NCI-H446 treated with DMSO at 0.1 percent for 48 hours (cell line): ENCODE measurements at places on chromosomes 4 and X.

DNA sequence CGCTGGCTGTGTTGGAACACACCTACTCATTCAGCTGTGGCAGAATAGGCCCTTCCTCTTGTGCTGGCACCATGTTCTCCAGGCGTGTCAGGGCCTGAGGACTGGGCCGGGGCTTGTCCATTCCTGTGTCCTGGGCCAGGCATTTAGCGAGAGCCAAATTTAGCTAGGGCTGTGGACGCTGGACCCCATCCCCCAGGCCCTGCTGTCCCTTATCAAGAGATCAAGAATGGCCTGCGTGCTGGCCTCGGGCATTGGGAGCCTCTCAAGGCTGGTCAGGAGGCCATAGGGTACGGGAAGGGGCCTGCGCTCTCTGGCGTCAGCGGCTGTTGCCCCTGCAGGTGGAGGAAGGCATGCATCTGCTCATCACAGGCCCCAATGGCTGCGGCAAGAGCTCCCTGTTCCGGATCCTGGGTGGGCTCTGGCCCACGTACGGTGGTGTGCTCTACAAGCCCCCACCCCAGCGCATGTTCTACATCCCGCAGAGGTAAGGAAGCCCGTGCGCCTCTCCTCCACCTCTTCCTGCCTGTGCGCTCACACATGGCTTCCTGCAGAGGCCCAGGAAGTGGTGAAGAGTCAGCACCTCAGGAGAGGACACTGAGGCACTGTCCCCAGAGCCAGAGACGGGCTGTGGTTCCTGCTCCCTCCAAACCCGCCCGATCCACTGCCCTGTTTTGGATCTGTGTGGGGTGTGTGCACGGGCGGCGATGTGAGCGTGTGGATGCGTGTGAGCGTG lies 15.3 kb downstream of the ABCD1 start:
- no peak for DNase-seq

- no peak for DNase-seq
Observed at GRCh38 chrX:11190745-11191510, 79.8 kb downstream of the HCCS start.

DNA sequence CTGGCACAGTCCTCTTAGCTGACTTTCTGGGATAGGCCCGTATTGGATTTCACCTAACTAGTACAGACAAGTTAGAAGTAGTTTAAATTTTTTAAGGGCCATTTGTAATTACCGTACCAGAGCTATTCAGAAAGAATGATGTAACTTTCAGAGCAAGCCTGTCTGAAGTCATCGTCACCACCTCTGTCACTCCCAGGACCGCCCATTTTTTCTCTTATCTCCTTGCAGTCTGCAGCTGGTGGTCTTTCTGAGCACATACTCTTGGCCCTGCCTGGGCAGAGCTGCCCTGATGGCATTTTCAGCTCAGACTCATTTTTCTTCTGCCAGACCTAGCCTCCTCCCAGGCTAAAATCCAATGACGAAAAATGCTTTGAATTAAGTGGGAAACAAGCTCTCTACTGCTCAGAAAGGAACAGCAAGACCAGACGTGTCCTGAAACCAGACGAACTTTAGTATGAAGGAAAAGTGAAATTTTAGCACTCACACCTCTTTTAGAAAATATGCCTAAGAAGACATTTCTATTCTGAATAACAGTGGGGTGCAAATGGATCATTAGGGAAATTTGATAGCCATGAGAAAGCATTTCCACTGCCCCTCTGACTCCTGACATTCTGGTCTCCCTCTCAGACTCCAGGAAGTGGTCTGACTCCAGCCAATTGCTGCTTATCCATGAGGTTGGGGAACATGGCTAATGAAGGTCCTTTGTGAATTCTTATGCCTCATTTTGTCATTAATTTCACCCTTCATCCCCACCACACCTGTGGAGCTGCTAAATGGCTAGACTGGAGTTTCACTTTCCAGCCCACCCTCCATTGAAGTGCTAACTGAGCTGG lies 162.4 kb upstream of the GYPA start:
- no peak for DNase-seq

DNA sequence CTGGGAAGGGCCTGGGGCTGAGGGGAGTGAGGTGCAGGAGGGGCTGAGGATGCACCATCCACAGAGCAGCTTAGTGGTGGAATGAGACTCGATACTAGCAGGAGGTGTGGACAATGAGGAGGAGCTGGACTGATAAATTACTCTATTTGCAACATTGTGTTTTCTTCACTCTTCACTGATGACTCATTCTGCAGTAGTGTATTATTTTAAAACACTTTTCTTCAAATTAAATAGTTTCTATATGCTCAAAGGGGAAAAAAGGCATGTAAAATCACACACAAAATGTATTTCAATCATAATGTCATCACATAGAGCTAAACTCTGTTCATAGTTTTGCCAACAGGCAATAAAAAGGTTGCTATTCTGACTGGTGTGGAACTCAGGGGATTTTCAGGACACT lies 467.0 kb upstream of the CTSO start:
- DNase-seq = no peak

DNA sequence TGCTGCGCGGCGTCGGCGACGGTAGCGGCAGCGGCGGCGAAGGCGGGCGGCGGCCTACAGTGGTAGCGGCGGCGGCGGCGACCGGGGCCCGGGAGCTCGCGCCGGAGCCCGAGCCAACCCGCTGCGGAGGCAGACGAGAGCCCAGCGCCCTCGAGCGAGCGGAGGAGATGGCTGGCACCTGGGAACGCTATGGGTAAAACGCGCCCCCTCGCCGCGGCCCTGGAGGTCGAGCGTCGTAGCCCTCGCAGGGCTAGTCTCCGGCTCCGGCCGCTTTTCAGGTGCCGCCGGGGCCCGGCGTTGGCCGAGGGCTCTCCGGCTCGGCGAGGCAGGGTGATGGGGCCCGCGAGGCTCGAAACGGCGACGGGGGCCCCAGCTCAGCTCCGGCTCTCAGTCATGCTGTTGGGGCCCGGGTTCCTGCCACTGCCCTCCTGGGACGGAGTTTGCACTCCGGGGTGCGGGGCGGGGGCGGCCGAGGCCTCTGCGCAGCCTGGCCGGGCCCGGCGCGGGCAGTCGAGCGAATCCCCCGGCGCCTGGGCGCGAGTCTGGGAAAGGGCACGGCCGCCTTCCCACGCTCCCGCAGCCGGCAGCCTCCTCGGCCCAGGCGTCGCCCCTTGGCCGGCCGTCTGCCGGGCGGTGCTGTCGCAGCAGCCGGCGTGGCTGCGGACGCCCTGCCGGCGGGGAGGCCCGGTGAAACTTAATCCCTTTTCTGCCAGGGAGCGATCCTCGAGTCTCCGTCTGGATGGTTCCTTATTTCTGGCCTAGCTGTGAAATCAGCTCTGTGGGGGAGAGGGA lies 768 bp downstream of the MID2 start:
- DNase-seq = no peak

DNA sequence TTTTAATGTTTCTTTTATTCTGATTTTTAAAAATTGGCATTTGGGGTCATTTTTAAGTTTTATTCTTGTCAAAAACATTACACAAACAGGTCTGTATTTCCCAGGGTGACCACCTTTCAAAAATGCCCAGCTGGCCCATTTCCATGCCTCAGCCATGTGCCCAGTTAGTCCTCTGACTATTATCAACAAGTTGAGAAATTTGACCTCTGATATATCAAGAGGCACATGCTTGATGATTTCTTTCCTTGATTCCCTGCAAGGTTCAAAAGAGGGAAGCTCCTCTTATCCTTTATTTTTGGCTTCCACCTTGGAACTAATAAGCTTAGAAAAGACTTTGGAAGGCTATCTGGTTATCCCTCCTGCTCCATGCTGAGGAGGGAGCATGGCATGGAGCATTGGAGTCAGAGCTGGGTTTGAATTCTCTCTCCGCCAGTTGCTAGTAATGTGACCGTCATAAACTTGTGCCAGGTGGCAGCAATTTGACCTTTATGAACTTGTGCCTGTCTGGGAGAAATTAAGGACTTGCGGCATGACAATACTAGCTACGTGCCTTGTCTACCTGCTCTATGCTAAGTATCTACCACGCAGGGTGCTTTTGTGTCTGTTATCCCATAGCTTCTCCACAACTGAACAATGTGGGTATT lies 122.4 kb upstream of the SLC4A4 start:
- DNase-seq = no peak

DNA sequence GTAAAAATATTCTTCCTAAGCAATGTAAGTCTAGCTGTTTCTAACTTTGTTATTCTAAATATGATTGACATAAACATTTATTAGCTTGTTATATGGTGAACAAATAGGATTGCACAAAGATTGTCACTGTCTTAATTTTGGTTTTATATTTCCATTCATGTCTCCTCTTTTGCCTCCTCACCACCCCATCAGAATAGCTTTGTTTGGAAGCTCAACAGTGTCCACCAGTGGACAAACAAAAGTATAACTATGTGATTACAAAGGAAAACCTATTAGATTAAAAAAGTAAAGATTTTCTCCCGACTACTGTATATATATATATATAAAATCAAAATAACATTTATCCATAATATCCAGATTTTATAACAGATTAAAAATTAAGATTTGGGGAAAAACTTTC lies 468.2 kb downstream of the ZIC3 start:
- DNase-seq = no peak

DNA sequence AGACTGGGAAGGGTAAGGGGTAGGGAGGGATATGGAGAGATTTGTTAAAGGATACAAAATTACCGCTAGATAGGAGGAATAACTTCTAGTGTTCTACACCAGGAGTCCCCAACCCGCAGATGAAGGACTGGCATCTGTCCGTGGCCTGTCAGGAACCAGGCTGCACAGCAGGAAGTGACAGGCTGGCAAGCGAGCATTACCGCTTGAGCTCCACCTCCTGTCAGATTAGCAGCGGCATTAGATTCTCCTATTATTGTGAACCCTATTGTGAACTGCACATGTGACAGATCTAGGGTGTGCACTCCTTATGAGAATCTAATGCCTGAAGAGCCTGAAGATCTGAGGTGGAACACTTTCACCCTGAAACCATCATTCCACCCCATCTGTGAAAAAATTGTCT lies 27.9 kb upstream of the BBS7 start:
- DNase-seq = no peak

- DNase-seq = no peak
Observed at GRCh38 chr4:100391863-100392262, 126.0 kb downstream of the EMCN start.

GRCh38 chrX:129638917-129639316 lies 15.8 kb downstream of the APLN start:
- DNase-seq = no peak

DNA sequence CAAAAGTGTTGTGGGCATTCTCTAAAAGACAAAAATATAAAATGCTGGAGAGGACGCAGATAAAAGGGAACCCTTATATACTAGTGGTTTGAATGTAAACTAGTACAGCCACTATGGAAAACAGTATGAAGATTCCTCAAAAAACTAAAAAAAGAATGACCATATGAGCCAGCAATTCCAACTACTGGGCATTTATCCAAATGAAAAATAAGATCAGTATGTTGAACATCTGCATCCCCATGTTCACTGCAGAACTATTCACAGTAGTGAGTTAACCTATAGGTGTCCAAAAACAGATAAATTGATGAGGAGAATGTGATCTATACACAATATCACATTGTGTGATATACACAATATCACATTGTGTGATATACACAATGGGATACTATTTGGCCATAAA lies 1615.3 kb downstream of the PCDH18 start:
- DNase-seq = peak; percentile 55

DNA sequence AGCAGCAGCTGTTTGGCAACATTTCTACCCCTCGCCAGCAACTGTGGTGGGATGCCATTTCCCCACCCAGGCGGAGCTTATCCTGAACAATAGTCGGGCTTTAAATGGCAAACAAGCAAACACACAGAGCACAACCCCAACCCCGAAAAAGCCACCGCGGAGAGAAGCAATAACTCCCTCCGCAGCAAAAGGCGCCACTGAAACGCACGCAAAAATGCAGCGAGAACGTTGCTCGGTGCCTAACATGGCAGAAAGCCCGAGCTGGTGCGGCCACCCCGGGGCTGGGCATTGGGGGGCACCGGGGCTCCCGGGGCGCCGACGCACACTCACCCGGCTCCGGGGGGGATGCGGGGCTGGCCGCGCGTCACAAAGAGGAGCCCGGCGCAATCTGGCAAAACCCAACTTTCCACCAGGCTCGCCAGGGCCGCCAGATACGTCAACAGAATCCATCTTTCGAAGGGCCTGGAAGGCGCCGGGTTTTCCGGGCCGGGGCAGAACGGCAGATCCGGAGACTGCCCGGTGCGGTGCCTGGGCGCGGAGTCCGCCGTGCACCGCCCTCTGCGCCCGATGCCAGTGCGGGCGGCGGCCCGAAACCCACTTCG lies 818 bp downstream of the RAI2 start:
- DNase-seq = no peak

DNA sequence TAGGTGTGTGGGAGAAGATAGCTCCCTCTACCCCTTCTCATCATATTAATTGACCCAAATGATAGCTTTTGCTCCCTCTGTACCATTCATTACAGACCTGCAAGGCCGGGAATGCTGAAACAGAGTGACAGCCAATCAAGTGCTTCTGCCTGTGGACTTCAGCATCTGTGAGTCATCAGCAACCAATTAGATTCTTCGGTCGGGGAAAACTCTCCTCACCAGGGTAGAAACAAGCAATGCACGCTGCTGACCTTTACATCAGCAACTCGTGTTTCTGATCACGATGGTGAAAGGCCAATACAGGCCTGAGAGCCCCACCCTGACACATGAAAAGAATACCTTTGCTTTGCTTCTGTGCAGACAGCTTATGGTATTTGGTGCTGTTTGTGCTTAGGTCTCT lies 347.2 kb upstream of the DDX53 start:
- DNase-seq = no peak

DNA sequence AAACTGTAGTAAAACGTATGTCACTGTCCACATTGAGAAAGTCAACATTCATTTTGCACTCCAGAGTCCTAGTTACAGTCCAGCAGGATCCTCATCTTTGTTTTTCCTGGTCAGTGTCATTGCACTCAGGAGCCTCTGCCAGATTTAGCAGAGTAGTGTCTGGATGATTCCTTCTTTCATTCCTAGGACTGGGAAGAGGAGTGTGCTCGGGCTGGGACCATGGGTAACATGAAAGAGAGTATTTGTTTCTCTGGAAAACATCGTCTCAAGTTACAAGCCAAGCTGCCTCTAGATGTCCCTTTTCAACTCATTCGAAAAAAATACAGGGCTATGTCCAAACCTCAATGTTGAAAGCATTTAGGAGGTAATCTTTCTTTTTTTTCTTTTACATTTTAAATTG lies 69.9 kb upstream of the TNIP3 start:
- DNase-seq = no peak
